ENCODE measurements at places on chromosomes 3 and 15.

DNA sequence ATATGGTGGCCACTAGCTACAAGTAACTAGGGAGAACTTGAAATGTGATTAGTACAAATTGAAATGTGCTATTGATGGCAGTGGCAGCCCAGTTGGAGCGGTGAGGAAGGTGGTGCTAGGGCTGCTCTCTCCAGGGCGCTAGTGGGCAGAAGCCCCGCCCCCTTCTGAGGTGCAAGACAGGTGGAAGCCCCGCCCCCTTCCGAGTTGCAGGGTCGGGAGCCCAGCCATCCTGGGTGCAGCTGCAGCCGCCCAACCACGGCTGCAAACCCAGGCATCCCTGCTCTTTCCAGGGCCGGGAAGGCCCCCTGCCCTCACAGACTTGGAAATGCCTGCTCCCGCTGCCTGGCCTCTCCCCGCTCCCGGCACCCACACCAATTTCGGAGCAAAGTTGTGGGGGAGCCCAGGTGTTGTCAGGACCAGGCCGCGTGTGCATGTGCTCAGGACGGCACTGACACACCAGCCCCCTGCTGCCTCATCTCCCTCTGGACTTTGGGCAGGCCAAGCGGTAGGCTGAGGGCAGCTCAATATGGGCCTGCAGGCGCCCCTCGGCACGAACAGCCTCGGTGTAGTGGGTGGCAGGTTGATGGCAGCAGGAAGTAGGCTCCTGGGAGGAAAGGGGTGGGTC, 10.0 kb downstream of the ATR start:
- no peak for DNase-seq

DNA sequence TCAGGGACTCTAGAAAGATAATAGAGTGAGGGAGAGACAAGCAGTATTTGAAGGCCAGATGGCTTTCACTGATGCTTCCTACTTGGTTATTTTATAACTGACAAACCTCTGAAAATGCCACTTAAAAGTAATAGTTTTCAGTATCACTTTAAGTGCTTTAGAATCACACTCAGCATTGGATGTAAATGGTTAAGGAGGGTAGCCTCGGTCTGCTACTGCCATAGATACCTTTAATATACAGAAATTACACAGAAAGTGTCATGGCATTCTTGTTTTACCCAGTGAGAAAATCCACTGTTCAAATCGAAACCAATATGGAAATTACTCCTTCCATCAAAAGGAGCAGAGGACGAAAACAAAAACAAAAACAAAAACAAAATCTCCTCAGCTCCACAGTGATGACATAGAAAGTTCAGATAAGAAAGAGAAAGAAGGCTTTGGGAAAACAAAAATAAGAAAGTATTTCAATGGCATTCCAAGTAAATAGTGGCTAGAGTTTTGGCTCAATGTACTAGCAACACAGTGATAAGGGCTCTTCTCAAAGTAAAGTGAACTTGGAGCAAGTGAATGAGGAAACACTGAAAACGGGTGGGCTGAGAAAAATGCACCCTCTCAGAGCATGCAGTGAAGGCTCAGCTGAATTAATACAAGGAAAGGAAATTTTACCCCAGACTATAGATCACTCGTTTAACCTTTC, 43.2 kb upstream of the CD47 start:
- DNase-seq = no peak

GRCh38 chr3:165523801-165524200, 313.4 kb downstream of the BCHE start:
- DNase-seq = no peak

- no peak for DNase-seq
Measured at GRCh38 chr3:8656240-8656639, 11.6 kb upstream of the SSUH2 start.

DNA sequence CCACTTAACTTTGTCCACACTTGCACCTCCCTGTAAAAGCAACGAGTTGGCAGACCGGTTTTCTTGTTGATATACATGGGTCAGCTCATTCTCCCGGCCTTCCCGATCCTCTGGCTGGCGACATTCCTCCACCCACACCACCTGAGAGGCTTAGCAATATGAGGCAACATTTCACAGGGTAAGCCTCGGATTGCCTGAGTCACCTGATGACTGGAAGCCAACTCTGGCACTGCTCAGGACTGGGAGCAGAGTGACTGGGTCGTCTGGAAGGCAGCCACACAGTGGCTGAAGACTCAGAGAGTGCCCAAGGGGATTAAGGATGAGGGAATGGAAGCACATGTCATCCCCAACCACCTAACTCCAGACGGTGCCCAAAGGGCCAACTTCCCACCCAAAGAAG, 9.8 kb downstream of the HOMER2 start:
- no peak for DNase-seq

GRCh38 chr3:174122411-174122810, 724.9 kb downstream of the NLGN1 start:
- DNase-seq = no peak

DNA sequence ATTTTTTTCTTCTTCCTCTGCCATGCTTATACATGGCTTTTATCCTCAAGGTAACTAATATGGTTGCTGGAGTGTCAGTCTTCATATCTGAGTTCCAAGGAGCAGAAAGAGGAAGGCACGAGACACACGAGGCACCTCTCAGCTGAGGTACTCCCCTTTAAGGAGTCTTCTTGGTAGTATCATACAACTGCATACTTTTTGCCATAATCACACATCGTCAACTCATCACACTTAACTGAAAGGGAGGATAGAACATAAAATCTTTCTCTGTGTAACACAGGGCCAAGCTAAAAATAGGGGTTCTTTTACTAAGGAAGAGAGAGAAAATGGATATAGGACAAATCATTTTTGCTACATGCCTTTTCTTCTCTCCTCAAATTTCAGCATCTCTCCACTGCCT, 104.2 kb downstream of the OXSM start:
- DNase-seq = no peak

GRCh38 chr15:31831596-31831995, 198.7 kb upstream of the CHRNA7 start:
- DNase-seq = no peak

DNA sequence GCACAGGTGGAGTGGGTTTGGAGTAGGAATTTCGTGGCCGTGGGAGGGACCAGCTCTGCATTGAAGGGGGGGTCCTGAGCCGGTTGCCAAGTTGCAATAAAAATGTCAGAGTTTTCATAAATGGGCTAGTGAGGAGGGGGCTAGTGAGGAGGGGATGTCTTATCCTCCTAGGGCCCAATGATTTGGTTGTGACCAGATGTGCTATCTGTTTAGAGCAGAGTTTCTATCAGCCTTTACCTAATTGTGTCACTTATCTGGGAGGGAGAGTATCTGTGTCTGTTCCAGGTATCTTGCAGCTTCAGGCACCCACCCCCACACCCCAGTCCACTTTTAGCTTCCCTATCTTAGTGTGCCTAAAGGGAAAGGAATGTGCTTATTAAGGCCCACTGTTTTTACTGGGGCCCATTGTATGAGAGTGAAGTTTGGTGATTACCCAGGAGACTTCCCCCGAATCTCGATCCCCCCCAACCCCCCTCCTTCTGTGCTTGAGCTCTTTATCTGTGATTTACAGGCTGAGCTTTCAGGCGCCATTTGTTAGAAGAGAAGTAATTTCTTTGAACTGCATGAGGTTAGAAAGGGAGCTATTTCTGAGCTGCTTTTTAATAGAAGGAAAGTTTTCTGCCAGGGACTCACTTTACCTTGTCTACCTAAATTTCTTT, 42.6 kb downstream of the PPCDC start:
- no peak for DNase-seq

DNA sequence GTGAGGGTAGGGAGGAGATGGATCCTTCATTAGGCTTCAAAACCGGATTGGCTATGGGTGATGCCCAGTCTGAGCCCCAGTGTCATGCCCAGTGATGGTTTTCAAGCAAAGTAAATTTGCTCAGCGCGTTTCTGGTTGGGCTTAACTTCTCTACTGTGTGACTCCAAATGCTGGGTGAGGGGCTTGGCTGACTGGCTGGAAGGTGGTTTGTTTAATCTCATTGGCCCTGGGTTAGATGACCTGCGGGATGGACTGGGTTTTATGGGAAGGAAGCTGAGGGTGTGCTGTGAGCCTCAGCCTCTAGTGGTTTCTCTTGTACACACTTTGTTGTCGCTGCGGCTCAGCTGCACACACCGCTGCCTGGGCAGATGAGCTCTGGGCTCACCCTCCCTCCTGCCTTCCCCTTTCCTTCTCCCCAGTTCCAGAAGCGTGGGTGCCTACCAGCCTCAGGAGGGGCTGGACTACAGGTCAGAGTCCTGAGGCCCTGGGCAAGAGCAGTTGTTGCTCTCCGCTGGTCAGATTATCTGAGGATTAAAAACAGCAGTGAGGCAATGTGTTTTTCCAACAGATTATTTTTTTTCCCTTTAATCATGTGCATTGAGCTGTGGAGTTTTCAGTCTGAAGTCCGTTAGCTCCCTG, 18.6 kb downstream of the PDIA5 start:
- DNase-seq = no peak

GRCh38 chr3:28294667-28295413, 53.4 kb downstream of the CMC1 start:
- no peak for DNase-seq

GRCh38 chr15:47431501-47431900, 285.8 kb upstream of the SEMA6D start:
- no peak for DNase-seq

DNA sequence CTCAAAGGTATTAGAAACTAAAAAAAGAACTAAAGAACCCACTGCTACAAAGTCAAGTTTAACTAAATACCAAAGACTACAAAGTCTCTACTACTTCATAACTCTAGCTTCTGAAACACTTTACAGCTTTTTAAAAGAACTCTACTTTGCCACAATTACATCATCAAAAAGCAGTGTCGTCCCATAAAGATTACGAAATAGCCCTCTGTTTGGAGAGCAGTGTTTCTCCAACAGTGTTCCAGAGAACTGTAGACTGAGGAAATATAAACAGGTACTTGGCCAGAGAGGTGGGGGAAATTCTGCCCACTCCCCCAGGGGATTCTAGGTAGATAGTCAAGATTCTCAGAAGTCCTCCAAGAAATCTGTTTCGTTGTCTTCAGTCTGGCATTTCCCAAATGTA, 225.6 kb downstream of the PDZRN3 start:
- no peak for DNase-seq

DNA sequence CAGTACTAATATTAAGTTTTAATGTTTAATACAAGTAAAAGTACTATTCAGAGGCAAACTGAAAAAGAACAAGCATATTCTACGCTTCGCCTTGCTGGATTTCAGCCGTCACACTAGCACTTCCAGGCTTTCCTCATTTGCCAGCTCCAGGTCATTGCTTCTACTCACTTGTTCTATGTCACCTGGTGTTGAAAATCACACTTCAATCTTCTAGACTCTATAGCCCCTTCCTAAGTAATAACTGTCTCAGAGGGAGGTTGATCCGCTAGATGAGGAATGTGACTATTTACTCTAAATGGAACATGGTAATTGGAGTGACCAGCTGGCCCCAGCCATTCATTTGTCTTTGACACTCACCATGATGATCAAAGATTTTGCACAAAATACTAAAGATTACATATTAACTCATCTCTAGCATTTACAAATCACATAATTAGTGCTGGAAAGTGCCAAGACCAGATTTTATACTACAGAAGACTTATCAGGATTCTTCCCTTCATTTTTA, 92.0 kb downstream of the GAP43 start:
- DNase-seq = no peak

GRCh38 chr3:128416578-128417211, 50.0 kb downstream of the DNAJB8 start:
- DNase-seq = no peak

- DNase-seq = no peak
Measured at GRCh38 chr15:58110999-58111717, 27.0 kb upstream of the AQP9 start.

GRCh38 chr3:152267831-152268554, 736 bp upstream of the MBNL1 start:
- DNase-seq = no peak

- no peak for DNase-seq
Measured at GRCh38 chr15:96264351-96264798, 66.1 kb upstream of the NR2F2 start.

DNA sequence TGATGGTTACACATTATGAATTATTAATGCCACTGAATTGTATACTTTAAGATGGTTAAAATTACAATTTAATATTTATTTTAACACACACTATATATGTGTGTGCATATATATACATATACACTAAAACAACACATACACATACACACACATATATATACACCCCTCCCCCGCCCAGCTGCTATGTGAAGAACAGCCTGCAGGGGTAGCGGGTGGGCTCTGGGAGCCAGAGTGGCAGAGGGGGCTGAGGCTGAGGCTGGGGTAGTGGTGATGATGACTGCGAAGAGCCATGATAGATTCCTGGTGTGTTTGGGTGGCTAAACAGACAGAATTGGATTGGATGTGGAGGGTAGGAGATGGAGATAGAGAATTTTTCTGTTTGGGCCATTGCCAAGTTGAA, 39.4 kb upstream of the APEH start:
- no peak for DNase-seq

DNA sequence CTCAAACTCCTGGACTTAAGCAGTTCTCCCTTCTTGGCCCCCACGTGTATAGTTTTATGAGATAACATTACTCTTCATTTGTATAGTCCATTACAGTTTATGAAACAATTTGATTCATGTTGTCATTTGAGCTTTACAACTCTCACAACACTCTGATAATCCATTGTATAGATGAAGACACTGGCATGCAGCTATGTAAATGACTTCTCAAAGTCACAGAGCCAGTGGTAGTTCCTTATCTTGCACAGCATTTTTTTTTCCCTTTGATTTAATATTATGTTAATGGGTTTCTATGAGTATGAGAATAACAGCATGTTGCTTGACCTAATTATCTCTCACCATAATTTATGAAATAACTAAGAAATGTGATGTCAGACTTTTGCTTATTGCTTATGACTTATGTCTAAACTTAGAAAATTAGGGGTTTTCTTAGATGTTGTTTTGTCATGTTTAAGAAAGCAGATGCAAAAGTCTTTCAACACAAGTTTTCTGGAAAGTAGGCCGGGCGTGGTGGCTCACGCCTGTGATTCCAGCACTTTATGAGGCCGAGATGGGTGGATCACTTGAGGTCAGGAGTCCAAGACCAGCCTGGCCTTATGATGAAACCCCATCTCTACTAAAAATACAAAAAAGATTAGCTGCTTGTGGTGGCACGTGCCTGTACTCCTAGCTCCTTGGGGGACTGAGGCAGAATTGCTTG, 13.3 kb downstream of the VPS8 start:
- DNase-seq = no peak

- DNase-seq = no peak
Measured at GRCh38 chr15:75176396-75176761, 25.3 kb upstream of the C15orf39 start.

- DNase-seq = no peak
Measured at GRCh38 chr3:4532535-4533112, 39.5 kb downstream of the ITPR1 start.
